ENCODE measurements at places on chromosomes 11 and 22. TPM values are rescaled to one million over a fixed set of nuclear protein-coding genes. Genes with fewer than 3 reads are reported as not detected.

The SLC1A2 gene
- total RNA-seq = 17.9 TPM

The HSCB gene
- 13.2 TPM for total RNA-seq

The PDHX gene
- total RNA-seq = 37.8 TPM

The RCE1 gene
- total RNA-seq = 12.2 TPM

The INPP5J gene
- 0.32 TPM for total RNA-seq

The MIOX gene
- total RNA-seq = not detected

The MUC5AC gene
- not detected for total RNA-seq

The TP53AIP1 gene
- total RNA-seq = 0.11 TPM

The GLB1L2 gene
- total RNA-seq = 1.5 TPM

The SERHL2 gene
- 4.0 TPM for total RNA-seq

The OR4D5 gene
- total RNA-seq = not detected

The CCDC116 gene
- total RNA-seq = 0.53 TPM

The LYVE1 gene
- 141 TPM for total RNA-seq

The CDC45 gene
- total RNA-seq = 4.0 TPM

The UCP2 gene
- total RNA-seq = 16.2 TPM

The OR8A1 gene
- not detected for total RNA-seq

The SIRT3 gene
- 7.3 TPM for total RNA-seq

The CCDC87 gene
- total RNA-seq = not detected

The KRTAP5-1 gene
- total RNA-seq = not detected

The LRRN4CL gene
- 10.9 TPM for total RNA-seq

The OR6T1 gene
- total RNA-seq = not detected

The TNNI2 gene
- total RNA-seq = 32.6 TPM

The SYCE3 gene
- not detected for total RNA-seq

The SYVN1 gene
- total RNA-seq = 16.2 TPM

The RASD2 gene
- total RNA-seq = 0.42 TPM

The MFNG gene
- 6.7 TPM for total RNA-seq

The OR51L1 gene
- total RNA-seq = not detected

The TST gene
- total RNA-seq = 19.4 TPM

The PKDREJ gene
- total RNA-seq = 0.05 TPM

The SLC22A6 gene
- total RNA-seq = not detected

The C1QTNF5 gene
- 17.4 TPM for total RNA-seq

The SSH3 gene
- total RNA-seq = 23.6 TPM

The MAPK8IP2 gene
- 1.2 TPM for total RNA-seq

The PPP2R5B gene
- total RNA-seq = 7.3 TPM

The HORMAD2 gene
- total RNA-seq = not detected

The KCNJ4 gene
- not detected for total RNA-seq

The TIGD3 gene
- 0.11 TPM for total RNA-seq

The SEPTIN5 gene
- total RNA-seq = 25.6 TPM

The OR4C3 gene
- total RNA-seq = not detected

The SLC17A6 gene
- total RNA-seq = 0.11 TPM

All from urinary bladder (tissue), 4 donors.